Stimulated activated CD4-positive, alpha-beta T cell treated with anti-CD3 and anti-CD28 coated beads, Interleukin-1b, Interleukin-23, amount 100 ng/mL, for 1 hour (primary cell): ENCODE measurements at places on chromosomes 2 and 18.

DNA sequence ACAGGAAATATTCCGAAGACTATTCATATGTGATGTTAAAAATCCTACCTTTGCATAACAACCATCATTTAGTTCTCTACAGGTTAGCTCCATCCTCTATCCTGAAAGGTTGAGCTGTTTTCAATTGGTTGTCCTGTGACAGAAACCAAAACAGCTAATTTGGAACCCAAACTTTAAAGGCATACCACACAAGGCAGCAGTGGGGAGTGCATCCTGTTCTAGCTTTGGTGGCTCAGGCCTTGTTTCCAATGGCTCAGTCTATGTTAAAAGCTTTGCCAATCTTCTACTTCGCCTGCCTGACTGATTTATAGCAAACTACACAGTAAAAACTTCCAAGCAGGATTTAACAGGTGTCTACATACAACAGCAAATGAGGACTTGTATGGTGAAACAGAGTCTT is 3.2 kb downstream of the CD226 start:
- DNase-seq, result no peak

DNA sequence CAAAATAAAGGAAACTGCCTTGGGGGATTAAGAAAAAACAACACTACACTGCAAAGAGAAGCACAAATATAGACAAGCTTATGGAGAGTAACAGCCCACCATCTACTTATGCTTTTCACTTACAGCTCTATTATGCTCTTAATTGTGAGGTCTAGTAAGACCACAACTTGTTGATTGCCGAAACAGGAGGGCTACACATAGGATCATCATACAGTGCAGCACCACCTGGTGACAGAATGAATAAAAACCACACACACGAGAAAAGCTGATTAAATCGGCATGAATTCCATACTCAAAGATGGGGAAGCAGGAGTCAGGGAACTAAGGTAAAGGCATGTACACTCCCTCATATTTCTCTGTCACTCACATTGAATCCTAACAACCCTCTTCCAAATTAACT is 259.2 kb downstream of the IKZF2 start:
- DNase-seq, result no peak

DNA sequence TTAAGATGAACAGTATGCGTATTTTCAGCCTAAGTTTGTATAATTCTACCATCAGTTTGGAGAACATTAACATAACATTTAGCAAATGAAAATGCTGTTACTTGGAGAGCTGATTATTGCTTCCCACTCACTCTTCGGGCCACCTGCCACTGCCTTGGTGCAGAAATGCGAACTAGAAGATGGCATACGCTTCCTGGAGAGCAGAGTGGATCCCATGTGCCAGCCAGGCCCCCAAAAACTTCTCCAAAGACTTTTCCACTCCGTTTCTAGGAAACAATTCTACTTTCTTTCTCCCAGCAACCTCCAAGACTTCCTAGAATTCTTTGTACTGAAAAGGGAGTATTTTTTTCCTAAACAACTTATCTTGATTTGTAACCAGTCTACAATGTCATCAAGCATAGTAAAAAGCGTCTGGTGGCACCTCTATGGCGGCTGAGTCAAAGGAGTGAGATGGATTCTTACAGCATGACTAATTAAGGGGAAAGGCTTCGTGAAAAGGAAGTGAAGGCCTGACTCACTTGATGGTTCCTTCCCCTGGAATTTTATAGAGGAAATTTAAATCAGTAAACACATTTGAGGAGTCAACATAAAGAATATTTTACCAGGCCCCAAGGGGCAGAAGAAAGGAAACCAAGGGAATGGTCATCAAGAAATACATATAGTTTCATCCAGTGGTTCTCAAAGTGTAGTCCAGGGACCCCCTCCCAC is 36.6 kb downstream of the FEZ2 start:
- DNase-seq, result no peak

- no peak for DNase-seq
These were observed 12.8 kb downstream of the PSMD1 start for GRCh38 chr2:231069379-231070054.

DNA sequence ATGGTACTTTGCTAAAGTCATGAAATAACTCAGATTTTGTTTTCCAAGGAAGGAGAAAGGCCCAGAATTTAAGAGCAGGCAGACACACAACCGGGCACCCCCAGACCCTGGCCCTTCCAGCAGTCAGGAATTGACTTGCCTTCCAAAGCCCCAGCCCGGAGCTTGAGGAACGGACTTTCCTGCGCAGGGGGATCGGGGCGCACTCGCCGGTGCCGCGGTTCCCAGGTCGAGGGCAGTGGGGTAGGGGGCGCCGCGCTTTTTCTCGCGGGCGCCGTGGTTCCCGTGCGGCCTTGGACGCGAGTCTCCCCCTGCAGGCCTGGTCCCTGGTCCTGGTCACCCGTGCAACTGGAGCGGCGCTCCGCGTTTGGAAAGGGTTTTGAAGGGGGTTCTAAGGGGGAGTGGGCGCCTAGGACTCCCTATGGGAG is 1.2 kb downstream of the ZNF236 start:
- DNase-seq, result no peak

DNA sequence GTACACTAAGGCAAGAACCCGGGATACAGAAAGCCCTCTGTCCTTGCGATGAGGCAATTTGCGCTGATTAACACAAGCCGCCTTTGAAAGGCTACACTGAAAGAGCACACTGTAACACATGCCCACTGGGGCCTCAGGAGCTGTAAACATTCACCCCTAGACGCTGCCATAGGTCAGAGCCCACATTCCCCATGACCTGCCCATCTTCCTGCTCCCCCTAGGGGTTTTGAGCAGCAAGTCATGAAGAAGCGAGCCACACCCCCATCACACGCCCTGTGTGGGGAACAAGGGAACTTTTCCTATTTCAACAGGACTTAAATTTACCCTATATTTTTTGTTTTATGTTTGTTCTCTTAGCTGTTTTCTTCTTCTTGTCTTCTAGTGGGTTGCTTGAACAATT is 47.8 kb upstream of the SLC4A10 start:
- no peak for DNase-seq

GRCh38 chr18:370751-371608 is 103.1 kb upstream of the THOC1 start:
- no peak for DNase-seq

DNA sequence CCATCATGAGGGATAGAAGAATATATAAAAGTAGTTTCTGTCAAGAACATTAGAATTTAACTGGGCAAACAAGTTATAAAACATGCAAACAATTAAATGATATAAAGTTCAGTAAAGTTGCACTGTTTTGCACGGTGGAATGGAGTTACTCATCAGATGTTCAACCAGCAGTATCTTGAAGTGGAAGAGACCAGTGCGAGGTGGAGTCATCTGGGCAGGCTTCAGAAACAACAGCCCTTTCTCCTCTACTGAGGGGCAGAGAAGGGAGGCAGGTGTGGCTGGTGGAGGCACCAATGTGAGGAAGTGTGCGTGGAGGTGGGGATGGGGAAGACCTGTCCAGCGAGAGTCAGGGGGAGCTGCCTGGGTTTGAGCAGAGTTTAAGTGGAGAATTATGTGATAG is 7.5 kb downstream of the EFR3B start:
- DNase-seq, result no peak

DNA sequence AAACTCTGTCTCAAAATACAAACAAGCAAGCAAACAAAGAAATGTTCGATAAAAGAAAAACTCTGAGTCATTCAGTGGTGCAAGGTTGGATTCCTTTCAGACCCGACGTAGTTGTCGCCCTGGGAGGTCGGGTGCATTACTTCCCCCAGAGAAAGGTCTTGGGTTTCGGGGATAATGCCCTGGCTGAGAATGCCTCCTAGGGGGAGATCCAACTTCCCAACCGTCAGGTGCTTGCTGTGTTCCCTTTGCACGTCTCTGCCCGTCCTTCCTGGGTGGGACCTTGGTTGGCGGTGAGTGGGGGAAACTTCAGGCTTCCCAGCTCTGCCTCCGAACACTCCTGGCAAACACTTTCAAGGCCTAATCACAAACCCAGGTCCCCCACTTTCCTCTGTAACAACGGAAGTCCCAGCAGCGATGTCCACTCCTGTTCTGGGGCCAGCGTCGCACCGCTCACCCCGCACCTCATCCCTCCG is 609 bp downstream of the TPGS2 start:
- DNase-seq, result no peak
